ENCODE measurements at places on chromosomes 2 and 18.

DNA sequence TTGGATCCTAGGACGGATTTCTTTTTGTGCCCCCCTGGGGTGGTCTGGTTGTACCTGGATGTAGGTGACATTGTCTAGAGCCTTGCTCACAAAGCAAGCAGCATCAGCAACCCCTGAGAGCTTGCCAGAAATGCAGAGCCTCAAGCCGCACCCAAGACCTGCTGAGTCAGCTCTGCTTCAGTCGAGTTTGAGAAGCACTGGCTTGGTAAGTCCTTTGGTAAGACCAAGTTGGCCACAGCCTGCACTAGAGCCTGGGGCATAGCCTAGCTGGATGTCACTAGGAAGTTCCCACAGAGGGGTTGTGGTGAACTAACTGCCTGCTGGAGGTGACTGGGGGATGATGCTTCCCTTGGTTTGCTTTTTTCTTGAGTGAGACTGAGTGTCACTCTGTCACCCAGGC lies 6.2 kb downstream of the ABCG5 start:
- DNase-seq: no peak

GRCh38 chr2:208440716-208441115 lies 34.1 kb downstream of the PTH2R start:
- no peak for DNase-seq

DNA sequence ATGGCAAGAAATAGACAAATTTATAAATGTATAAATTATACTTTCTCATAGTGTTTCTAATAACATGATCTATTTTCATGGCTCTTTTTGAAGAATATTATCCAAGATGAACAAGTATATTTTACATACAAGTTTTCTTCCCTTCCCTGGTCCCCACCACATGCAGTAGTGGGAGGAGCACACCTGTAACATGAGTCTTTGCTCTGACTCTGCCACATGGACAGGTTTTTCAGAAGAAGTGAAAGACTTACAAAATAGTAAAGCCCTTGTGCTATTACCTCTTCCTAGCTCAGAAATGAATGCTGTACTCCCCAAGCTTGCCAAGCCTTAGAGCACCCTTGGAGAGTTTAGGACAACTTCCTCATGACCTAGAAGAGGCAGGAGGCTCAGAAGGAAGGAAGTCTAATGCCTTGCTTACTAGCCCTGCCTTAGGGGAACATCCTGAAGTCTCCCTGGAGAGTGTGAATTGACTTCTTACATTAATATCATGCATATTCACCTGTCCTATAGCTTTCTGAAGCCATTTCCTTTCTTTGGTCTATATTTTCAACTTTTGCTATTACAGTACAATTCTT lies 18.4 kb downstream of the MXD1 start:
- DNase-seq: no peak

GRCh38 chr2:1496359-1496821 lies 83.1 kb downstream of the TPO start:
- DNase-seq: no peak

- no peak for DNase-seq
Observed at GRCh38 chr2:106649306-106649705, 162.1 kb downstream of the CD8B2 start.

DNA sequence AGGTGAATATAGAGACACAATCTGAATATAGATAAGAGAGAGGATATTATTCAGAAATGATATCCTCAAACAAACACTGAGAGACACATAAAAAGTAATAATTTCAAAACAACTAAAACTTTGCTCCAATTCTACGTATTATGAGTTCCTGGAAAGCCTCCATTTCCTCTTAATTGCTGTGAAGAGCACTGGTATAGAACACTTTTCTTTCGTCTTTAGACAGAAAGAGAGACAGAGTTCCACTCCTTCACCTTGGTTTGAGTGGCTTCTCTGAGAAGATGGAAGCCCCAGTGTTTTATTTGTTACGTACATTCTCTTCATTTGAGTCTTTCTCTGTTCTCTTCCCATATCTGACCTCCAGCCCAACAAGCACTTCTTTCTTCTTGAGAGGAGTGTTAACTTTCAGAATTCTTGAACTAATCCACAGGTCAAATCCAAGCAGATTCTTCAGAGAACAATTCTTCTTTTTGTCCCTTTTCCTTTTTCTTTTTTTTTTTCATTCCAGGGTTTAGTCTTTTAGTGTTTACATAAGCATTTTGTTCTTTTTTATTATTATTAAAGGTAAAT lies 6.4 kb upstream of the PIK3C3 start:
- DNase-seq: no peak

GRCh38 chr2:85830645-85831044 lies 58.1 kb downstream of the ST3GAL5 start:
- peak; percentile 41 for DNase-seq

GRCh38 chr2:120517751-120518469 lies 172.0 kb downstream of the INHBB start:
- no peak for DNase-seq

- DNase-seq: no peak
Observed at GRCh38 chr18:49441338-49441938, 19.0 kb downstream of the DYM start.

DNA sequence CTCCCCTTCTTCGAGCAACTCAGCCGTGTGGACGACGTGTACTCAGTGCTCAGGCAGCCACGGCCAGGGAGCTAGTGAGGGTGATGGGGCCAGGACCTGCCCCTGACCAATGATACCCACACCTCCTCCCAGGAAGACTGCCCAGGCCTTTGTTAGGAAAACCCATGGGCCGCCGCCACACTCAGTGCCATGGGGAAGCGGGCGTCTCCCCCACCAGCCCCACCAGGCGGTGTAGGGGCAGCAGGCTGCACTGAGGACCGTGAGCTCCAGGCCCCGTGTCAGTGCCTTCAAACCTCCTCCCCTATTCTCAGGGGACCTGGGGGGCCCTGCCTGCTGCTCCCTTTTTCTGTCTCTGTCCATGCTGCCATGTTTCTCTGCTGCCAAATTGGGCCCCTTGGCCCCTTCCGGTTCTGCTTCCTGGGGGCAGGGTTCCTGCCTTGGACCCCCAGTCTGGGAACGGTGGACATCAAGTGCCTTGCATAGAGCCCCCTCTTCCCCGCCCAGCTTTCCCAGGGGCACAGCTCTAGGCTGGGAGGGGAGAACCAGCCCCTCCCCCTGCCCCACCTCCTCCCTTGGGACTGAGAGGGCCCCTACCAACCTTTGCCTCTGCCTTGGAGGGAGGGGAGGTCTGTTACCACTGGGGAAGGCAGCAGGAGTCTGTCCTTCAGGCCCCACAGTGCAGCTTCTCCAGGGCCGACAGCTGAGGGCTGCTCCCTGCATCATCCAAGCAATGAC lies 4.8 kb downstream of the CTDSP1 start:
- no peak for DNase-seq

DNA sequence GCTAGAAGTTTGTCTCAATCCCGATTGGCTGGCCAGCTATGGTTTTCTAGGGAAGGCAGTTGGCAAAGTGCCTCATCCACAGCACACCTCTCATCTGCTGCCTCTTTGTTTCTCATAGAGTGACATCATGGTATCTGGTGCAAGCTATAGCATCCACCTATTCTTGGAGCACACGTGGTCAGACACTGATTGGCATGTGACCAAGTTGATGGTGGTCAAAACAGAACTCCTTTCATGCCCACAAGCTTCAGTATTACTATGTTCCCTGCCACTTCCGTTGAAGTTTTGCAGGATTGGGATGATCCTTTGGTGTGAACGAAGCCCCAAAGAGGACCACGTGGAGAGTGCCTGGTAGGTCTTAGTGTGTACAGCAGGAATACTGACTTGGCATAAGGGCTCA lies 28.8 kb downstream of the TTC32 start:
- DNase-seq: no peak

DNA sequence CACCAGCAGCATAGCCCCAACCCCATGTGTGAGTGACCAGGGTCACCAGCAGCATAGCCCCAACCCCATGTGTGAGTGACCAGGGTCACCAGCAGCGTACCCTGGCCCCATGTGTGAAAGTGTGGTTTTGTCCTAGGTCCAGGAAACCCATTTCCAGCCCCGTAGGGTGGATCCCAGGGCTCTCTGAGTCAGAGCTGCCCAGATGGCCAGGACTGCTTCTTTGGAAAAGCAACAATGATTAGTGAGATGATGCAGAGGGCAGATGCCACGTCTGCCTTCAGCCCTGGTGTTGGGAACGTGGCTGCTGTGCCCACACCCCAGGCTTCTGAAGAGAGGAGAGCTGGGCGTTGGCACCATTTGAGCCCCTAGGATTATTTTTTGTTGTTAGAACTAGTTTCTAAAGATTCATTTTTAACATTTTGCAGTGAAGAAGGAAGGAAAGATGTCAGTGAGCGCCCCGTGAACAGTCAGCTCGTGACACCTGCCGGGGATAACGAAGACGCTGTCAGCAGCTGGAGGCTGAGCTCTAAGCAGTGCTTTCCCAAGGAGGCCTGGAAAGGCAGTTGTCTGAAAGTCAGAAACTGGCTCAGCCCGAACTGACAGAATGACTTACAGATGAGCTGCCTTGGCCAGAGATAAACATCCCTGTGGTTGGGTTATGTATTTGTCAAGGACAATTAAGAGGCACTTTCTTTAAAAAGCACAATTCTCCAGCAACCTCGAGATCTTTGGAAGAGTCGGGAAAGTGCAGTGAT lies 32.1 kb upstream of the KCNG2 start:
- DNase-seq: no peak

- no peak for DNase-seq
Observed at GRCh38 chr2:48417856-48418838, 111.8 kb upstream of the STON1 start.

DNA sequence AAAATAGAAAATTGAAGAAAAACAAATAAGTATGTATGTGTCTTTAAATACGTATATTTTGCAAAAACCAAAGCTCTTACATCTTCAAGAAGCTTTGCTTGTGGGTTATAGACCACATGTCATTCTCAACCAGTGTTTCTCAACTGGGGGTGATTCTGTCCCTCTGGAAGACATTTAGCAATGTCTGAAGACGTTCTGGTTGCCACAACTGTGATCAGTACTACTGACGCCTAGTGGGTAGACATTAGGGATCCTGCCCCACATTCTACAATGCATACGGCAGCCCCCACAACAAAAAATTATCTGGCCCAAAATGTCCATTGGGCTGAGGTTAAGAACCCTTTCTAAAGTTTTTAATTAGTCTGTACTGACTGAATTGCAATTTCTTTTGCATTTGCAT lies 48.4 kb downstream of the UNC50 start:
- peak; percentile 57 for DNase-seq

DNA sequence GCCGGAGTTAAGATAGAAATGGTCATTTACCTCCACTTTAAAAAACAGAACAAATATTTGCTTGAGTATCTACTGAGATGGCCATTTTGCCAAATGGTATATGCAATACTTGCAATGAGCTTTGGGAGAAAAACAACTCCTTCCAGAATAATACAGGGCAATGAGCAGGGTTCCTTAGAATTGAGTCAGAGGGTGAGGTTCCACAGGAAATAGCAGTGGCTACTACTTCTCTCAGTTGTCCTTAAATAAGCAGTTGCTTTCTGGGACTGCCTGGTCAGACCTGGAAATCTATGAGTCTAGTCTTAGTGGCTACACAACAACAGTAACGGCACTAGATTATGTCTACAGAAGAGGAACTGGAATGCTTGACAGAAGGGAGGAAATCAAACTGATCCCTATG lies 80.9 kb upstream of the CCDC85A start:
- DNase-seq: no peak

DNA sequence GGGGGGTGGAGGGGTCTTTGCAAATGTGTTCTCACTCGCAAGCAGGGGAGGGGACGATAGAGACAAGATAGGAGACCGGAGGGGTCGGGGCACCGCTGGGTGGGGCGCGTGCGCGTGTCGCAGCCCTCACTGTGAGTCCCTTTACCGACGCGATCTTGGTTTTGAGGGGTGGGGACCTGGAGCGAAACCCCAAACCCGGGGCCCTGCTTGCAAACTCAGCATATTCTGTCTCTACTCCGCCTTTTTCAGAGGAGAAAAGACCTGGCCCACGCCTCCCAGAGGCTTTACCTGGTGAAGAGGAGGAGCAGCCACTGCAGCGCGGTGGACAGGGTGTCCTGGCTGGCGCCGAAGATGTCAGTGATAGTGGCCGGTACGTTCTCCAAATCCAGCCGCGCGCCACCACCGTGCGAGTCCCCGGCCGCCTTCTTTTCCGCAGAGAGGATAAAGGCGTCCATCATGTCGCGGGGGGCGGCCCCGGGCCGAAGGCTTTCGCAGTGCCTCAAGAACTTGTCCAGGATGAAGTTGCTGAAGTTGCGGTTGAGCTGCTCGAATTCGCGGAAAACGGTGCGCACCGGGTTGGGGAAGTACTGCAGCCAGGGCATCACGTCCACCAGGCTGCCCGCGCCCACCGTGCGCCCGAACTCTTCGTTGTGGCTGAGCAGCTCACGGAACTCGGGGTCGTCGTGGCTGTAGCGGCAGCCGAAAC lies 1.7 kb downstream of the CYP1B1 start:
- peak; percentile 10 for DNase-seq

- no peak for DNase-seq
Observed at GRCh38 chr2:176555112-176555511, 285.9 kb downstream of the MTX2 start.

GRCh38 chr2:137168552-137168951 lies 403.2 kb downstream of the THSD7B start:
- no peak for DNase-seq

DNA sequence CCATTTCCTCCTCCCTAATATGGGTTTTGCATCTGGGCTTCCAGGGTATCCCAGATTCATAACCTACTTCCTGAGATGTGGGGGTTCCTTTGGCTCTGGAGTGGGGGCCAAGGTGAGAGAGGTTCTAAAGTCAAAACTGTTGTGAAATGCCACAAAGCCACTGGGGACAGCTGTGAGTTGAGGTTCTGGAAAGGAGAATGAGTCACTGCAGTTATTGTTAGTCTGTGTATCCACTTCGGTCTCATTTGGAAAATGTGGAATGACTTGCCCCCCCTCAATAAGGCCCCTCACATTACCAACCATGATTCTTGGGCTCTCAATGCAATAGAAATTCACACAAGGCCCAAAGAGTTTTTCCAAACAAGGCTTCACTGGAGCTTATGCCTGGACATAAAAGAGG lies 51.1 kb upstream of the LGALSL start:
- no peak for DNase-seq

GRCh38 chr2:179843541-179843940 lies 17.9 kb downstream of the ZNF385B start:
- DNase-seq: no peak

GRCh38 chr18:61569176-61569892 lies 236.1 kb downstream of the CDH20 start:
- no peak for DNase-seq

- DNase-seq: no peak
Observed at GRCh38 chr2:15964936-15965563, 24.7 kb downstream of the MYCN start.
